HL-60 (cell line): ENCODE measurements at places on chromosomes 4 and X.

DNA sequence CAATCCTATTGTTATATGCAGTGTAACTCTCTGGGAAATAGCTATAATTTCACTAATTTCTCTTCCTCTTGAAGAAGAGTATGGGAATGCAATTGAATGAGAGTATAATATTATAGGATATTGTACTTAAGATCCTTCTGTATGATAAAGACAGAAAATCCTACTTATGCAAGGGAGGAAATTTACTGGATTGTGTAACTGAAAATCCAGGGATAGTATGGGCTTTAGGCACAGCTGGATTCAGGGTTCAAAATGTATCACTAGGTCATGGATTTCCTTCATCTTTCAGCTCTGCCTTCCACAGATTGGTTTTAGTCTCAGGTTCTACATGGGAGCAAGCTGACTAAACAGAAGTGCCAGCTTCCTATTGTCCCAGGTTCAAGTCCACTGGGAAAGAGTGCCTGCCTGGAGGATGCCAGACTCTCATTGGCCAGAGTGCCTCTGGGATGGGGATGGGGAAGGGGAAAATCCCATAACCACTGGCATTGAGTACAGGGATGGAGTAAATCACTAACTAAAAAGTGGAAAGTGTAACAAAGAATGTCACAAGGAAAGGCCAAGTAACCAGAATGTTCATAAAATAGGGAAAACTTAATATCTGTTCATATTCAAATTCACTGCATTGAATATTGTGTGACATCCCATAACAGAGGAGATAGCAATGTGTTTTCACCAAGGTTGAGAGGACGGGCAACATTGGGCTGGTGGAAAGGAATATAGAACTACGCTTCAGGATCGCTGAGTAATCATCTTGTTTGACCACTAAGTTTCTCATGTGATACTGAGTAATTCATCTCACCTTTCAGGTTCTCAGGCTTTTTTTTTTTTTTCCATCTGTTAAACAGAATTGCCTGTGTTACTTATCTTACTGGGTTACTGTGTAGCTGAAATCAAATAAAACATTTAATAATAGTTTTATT lies 75.7 kb downstream of the ANXA3 start:
- no peak for DNase-seq

DNA sequence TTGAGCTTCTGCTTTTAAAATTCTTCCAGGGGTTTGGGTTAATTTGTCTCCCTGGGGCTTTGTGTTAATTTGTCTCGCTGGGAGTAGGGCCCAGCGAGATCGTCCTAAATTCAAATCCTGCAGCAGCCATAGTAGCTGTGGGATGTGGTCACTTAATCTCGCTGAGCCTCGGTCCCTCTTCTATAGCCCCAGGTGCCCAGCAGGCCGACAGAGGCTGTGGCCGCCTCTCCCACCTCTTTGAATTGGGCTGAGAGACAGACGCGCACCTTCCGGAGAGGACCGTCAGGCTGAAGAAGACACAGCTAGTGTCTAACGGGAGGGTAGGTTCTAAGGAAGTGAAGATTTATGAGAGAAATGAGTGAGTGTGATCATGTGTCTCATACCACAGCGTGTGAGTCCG lies 15.7 kb upstream of the WFS1 start:
- DNase-seq = no peak

DNA sequence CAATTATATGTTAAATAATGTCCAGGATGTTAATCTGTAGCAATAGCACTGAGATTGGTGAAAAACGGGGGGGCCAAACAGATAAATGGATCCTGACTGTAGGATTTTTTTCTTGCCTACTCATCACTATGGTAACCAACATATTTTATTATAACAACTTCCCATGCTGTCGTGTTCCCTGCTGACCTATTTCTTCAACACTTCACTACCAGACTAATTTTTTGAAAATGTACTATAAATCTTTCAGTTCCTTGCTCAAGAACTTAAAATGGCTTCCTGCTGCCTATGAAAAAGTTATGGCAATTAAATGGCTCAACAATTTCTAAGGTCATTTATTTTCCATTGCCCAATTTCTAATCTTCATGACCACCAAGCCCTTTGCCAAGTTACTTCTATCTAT lies 38.9 kb upstream of the CFAP47 start:
- DNase-seq = no peak

DNA sequence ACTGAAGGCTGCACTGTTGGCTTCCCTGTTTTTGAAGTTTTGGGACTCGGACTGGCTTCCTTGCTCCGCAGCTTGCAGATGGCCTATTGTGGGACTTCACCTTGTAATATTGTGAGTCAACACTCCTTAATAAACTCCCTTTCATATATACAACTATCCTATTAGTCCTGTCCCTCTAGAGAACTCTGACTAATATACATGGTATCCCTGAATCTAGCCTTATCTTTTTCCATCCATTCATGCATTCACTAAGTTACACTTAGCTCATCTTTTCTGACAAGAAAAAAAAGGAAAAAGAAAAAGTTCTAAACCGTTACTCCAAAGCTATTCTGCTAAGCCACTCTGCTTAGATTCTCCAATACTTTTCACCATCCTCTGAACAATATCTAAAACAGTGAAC lies 1260.2 kb upstream of the PCDH7 start:
- no peak for DNase-seq

- DNase-seq = no peak
Observed at GRCh38 chr4:126051689-126052424, 737.1 kb downstream of the FAT4 start.

GRCh38 chrX:45628041-45628440 lies 427.4 kb upstream of the DIPK2B start:
- DNase-seq = no peak

- no peak for DNase-seq
Observed at GRCh38 chrX:9501362-9501761, 36.5 kb downstream of the TBL1X start.

DNA sequence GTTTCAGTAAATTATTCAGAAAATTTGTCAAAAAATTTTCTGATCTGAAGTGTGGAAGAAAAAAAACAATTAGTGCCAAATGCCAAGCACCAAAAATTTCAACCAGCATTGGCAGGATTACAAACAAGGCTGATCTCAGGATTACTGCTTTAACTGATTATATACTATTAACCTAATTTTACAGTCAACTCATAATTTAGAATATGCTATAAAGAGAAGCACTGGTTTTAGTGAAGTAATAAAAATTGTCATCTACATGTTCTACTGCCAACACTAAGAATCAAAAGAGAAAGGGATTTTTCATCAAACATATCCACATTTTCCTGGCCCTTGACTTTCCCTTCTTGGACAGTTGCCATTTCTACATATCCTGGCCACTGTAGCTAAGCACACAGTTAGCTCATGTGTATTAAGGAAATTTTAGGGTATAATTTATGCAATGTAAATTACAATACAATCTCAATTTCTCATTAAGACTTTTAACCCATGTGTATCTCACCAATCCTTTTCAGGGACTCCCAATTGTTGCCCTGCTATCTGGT lies 33.8 kb downstream of the THOC2 start:
- DNase-seq = no peak

DNA sequence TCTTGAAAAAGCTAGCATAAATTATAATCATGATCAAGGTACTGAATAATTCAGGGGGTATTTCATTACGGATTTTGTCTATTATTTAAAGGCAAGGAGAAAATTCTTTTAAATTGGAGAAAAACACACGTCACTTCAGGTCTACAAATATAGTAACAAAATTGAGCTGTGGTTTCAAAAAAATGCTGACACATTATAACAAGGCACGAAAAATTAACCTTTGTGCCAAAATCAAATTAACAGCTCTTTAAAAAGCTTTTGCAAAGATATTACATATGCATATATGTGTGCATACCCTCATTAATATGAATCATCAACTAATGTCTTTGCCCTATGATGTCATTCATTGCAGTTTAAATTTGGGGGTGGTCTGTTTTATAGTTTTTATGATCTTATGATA lies 44.3 kb downstream of the UNC5C start:
- no peak for DNase-seq

DNA sequence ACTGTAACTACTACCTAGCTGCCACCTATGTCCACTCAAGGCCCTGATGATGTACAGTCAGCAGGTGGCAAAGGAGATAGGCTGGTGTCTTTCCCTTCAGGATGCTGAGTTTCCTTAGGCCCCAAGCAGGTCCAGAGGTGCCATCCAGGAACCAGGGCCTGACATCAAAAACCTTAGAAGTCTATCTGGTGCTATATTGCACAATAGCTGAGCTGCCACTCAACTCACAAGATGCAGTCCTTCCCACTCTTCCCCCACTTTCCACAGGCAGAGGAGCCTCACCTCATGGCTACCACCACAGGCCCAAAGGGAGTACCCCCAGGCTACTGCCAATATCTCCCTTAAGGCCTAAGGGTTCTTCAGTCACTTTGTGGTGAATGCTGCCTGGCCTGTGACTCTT lies 83.9 kb upstream of the ZNF827 start:
- DNase-seq = no peak

- no peak for DNase-seq
Observed at GRCh38 chr4:151468715-151469696, 60.0 kb downstream of the FHIP1A start.

DNA sequence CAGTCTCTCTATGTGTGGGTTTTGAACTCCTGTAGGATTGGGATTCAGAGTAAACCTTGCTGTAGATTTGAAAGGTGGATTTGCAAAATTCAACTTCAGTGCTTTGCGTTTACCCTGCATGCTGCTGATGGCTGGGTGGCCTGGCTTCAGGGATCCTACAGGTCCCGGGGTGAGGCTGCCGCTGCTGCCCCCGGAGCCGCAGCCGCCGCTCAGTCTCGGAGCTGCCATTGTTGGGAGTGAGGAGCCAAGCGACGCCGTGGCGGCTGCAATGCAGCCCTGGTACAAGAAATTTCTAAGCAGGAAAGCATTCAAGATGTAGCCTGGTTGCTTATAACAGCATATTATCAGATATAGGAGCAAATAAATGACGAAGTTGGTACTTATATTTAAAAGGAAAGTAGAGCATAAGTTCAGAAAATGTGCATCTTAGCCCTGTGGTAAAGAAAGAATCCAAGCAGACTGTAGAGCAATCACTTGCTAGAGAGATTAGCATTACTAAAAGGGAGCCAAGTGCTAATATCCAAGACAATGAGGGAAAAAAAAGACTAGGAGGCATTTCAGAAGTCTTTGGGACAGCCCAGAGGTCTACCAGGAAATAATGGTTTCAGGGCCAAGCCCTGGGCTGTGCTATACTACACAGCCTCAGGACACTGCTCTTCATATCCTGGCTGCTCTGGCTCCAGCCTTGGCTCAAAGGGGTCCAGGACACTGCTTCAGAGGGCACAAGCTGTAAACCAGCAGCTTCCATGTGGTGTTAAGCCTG lies 36.9 kb upstream of the CHIC1 start:
- DNase-seq = no peak

DNA sequence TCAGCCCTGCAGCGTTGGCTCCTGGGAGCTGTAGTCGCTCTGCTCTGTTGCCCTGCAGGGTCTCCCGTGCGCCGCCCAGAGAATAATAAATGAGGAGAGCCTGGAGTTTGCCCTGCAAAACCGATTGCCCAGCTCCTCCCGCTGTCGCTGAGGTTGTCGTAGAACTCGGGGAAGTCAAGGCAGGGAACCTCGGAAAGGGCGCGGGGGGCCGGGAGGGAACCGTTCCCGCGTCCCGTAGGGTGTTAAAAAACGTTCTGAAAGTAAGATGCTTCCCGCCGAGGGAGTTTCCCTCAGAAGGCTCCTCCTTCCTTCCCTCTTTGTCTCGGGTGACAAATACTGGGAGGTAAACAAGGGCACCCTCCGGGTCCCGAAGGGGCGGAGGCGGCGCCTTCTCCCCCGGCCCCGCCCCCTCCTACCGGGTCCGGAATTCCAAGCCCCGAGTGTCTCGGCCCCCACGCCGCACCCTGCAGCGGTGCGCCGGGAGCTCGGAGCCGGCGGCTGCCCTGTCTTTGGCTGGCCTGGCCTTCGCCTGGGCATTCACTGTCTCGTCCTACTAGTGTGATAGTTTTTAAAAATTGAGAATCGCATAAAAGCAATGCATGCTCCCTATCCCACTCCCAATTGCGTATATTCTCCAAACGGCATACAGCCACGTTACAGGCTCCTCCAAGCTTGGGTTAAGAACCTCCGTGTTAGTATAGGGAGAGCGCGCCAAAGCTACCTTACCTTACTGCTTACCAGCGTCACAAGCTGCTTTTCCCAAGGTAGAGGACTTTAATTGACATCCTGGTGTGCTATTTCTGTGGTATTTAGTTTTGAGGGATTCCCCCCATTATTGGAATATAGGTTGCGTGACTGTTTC lies 964 bp upstream of the HMGB2 start:
- peak; percentile 85 for DNase-seq

GRCh38 chrX:11558972-11559371 lies 106.7 kb downstream of the ARHGAP6 start:
- peak; percentile 10 for DNase-seq

DNA sequence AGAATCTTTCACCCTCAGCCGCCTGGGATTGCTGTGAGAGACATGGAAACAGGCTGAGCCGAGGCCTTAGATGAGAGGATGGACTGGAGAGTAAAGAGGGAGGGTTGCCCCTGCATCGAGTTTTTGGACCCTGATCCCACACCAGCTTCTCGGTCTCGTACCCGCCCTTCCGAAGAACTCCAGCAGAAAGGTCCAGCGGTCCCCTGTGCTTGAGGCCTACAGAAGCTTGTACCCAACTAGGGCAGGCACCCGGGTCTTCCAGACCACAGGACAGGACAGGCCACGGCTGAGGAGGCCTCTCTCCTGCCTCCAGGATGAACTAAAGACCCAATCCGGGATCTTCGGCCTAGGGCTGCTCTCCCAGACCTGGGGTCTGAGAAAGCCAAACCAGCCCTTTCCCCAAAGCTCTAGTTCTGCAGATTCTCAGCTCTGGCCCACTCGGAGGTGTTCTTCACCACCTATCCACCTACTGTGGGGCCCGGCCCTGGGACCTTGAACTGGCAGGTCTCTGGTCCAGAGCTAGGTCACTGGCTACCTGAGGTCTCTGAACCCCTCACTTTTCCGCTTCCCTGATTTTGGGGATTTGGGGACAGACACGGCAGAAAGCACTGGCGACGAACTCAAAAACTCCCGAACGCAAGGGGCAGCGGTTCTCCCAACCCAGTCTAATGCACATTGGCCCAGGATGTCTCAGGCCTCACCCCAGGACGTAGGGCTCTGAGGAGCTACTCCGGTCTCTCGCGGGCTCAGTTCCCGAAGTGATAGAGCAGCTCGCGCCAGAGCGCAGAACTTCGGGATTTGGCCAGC lies 1.1 kb downstream of the NKX3-2 start:
- no peak for DNase-seq

DNA sequence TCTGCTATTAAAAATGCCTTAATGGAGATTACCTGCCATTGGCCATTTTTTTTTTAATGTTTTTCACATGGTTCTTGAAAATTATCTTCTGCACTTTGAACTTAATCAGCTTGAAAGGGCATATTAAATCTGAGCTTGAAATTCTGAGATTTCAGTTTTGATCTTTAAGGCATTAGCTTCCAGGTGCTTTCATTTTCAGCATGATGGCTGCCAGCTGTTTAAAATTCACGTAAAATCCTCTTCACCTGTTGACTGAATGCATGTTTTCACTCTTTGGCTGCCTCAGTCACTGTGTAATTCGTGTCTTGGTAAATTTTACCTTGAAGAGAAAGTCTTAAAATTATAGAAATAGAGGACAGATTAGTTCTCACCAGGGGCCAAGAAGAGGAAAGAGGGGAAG lies 39.6 kb downstream of the SMAD1 start:
- DNase-seq = no peak

GRCh38 chr4:43337707-43338106 lies 445.2 kb downstream of the GRXCR1 start:
- DNase-seq = no peak
